Right cardiac atrium (tissue), 5 donors: ENCODE measurements at places on chromosomes 5 and 9.

- no peak for DNase-seq
Measured at GRCh38 chr5:1726956-1727355, 72.7 kb downstream of the MRPL36 start.

GRCh38 chr9:113395000-113395861, 5.9 kb downstream of the ALAD start:
- DNase-seq = no peak

GRCh38 chr9:80707120-80707519, 982.2 kb downstream of the TLE1 start:
- no peak for DNase-seq

DNA sequence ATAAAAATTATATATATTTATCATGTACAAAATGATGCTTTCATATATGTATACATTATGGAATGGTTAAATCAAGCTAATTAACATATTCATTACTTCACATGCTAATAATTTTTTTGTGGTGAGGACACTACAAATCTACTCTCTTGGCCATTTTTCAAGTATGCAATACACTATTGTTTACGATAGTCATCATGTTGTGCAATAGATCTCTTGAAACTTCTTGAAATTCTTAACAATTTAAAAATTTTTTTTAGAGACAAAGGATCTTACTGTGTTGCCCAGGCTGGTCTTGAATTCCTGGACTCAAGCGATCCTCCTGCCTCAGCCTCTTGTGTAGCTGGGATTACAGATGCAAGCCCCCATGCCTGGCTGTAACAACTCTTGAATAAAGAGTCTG, 45.2 kb upstream of the SHOC1 start:
- no peak for DNase-seq
